ENCODE measurements at places on chromosomes 16 and 17.

DNA sequence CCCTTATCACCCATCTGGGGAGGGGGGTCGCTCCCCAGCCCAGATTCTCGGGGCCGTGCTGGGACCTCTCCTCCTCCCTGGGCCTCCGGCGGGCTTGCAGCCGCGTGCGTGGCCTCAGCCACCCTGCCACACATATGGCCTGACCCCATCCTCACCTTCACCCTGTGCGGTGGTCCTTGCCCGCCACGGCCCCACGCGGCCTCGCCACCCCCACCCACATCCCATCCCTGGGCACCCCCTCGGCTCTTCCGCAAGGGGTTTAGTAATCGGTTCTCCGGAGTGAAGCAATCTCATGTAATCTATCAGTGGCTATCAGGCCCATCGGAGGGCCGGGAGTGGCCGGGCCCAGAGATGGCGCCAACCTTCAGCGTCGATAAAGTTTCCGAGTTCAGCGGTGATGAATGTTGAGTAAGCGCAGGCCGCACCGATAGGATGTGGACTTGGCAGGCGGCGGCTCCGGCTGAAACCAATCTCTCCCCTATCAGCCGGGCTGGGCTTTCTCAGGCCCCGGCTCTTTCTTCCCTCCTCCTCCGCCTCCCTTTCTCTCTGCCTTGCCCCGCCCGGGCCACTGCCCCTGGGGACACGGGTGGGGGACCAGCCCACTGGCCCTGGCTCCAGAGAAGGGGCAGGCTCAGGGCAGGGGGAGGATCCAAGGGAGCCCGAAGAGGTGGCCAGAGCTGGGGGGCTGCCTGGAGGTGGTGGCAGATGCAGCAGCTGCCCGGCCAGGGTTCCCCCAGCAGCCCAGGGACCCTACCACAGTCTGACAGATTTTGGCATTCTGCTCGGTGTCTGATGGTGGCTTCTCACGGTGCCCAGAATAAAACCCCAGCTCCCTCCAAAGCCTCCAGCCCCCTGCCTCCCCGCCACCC lies 20.8 kb downstream of the ZFPM1 start:
- DNase-seq: no peak
- H3K4me3 ChIP-seq: no peak overlapping the region
- H3K36me3 ChIP-seq: no peaks in the 10 kb centered on the region

DNA sequence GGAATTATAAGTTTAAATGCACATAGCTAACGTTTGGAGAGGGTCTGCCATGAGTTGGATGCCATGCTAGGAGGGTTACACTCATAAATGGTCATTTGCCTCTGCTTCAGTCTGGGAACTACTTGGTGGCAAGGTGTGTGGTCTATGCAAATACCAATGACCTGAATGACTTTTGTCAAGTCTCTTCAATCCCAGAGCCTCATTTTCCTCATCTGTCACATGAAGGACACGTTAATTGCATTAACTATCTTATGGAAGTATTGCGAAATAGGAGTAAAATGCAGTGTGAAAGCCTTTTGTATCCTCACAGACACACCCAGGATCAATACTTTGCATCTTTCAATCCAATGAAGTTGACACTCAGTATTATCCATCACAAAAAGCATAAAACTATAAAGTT lies 62.8 kb downstream of the CDK5R1 start:
- no peak overlapping the region for H3K4me3 ChIP-seq
- no peak for DNase-seq
- H3K27ac ChIP-seq: no peak overlapping the region
- H3K4me1 ChIP-seq: peaks cover 18% of the 10 kb centered on the region

DNA sequence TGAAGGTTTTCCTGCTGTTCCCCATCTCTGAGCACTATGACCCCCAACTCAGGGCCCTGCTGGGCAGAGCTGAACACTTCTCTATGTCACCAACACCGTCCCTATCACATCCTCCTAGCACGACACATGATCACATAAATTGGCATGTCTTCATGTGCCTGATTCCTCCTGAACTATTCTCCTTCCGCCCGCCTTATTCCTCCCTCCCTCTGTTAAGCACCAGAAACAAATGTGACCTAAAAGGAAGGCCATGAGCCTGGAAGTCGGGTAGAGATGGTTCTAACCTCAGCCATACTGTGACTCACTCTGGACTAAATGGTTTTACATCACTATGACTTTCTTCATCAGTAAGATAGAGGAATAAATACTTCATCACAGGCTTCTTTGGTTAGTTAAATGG lies 80.8 kb upstream of the DYNLRB2 start:
- DNase-seq: no peak
- peaks cover 14% of the 10 kb centered on the region for H3K27me3 ChIP-seq
- H3K27ac ChIP-seq: no peak overlapping the region

- peaks cover 14% of the 10 kb centered on the region for H3K4me1 ChIP-seq
- peaks cover 2% of the 10 kb centered on the region for H3K27me3 ChIP-seq
Measured at GRCh38 chr16:57485916-57486857, at the start of gene DOK4. Gene DOK4, minus strand, starts transcription at chr16:57486493. Its CDS starts 6,986 bp downstream, at chr16:57479507.

DNA sequence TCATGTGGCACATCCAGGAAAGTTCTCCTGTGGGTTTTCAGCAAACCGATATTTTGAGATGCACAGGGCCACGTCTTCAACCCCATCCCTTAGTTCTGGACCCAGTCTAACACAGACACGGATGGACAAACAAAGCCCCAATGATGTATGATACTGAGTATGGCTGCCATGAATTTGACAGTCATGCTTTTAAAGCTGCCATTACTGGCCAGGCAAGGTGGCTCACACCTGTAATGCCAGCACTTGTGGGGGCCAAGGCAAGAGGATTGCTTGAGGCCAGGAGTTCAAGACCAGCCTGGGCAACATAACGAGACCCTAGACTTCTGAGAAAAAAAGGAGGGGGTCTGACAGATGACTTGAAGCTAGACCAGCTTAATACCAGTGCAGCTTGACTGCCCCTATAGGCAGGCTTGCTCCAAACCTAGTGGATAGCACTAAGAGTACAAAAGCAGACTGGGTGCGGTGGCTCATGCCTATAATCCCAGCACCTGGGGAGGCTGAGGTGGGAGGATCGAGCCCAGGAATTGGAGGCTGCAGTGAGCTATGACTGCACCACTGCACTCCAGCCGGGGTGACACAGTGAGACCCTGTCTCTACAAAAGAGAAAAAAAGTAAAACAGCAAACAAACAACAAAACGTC lies 10.8 kb upstream of the ZNF629 start:
- H3K4me3 ChIP-seq: no peak overlapping the region
- no peaks in the 10 kb centered on the region for H3K36me3 ChIP-seq
- no peaks in the 10 kb centered on the region for H3K4me1 ChIP-seq
- DNase-seq: no peak
- peaks cover 4% of the 10 kb centered on the region for H3K27me3 ChIP-seq
- no peak overlapping the region for H3K27ac ChIP-seq

DNA sequence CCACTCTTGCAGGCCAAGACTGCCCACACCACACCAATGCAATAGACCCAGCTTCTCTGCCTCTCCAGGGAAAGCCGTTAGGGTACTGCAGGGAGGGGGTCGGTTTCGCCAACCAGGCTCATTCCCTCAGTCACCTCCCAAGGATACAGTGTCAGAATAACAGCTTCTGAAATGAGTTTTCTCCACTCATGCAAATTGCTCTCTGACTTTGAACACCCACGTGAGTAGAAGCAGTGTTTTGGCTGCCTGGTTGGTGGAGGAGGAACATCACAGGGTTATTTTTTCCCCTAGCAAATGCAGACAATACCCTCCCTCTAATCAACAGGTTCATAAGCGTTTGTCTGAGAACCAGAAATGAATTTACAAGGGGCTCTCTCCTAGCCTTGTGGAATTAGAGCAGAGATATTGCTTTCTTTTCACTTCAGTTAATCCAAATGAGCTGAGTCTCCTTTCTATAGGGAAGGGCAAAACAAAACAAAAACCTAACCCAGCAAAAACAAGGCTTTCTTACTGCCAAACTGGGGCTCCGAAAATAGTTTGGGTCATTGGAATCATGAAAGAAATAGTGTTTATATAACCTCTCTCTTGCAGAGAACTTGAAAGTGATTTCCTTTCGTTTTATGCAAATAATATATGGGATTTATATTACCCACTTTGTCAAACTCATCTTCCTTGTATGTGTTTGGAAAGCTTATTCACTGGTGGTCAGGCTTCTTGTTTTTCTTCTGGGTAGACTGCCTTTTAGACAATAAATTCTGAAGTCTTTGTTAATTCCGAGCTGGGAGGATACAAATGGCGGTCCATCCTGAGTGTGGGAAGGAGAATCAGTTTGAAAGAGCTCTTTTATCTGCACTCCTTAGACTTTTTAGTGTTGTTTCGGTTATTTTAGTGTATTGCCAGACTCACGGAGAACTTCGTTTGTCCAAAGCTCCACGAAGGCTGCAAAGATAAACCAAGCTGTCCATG lies 229.9 kb downstream of the MSI2 start:
- H3K4me1 ChIP-seq: peaks cover 47% of the 10 kb centered on the region
- peaks cover 1% of the 10 kb centered on the region for H3K36me3 ChIP-seq
- no peaks in the 10 kb centered on the region for H3K27me3 ChIP-seq
- peak overlapping the region; percentile 1 for H3K27ac ChIP-seq

DNA sequence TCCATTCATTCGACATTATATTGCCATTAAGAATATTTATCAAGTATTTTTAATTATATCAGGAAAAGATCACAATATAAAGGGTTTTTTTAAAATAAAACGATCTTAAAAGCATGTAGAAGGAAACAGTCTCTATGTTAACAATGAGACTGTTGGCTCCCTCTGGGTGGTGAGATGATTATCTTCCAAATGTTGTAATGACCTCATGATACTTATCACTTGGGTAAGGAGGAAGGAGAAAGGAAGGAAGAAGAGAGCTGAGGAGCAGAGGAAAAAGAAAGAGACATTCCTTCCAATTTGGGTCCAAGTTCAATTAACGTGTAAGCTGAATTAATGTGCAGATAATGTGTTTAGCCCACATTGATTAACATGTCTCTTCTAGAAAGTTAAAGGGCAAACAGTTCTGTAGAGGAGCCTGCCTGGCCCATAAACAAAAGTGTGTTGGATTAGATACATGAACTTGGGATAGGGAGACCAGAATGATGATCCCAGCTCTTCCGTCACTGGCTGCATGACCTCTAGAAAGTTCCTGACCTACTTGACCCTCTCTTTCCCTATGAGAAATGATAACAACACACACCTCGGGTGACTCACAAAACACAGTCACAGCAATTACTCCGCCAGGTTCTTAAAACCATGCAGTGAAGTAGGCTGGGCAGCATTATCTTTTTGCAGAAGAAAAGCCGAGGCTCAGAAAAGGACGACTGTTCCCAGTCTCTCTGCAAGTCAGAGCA lies 32.0 kb downstream of the PIMREG start:
- no peak overlapping the region for H3K4me3 ChIP-seq
- no peaks in the 10 kb centered on the region for H3K36me3 ChIP-seq
- no peaks in the 10 kb centered on the region for H3K27me3 ChIP-seq
- no peak overlapping the region for H3K27ac ChIP-seq

- no peaks in the 10 kb centered on the region for H3K27me3 ChIP-seq
- H3K36me3 ChIP-seq: peaks cover 5% of the 10 kb centered on the region
- H3K27ac ChIP-seq: no peak overlapping the region
- H3K4me3 ChIP-seq: no peak overlapping the region
Measured at GRCh38 chr16:1366712-1367299, 15.1 kb downstream of the GNPTG start.

GRCh38 chr16:66891797-66892196 lies 11.5 kb downstream of the PDP2 start:
- peaks cover 7% of the 10 kb centered on the region for H3K4me1 ChIP-seq
- no peaks in the 10 kb centered on the region for H3K27me3 ChIP-seq
- H3K4me3 ChIP-seq: no peak overlapping the region
- DNase-seq: no peak
- peaks cover 3% of the 10 kb centered on the region for H3K36me3 ChIP-seq

GRCh38 chr17:64186171-64187092 lies 56.5 kb upstream of the ERN1 start:
- peaks cover 7% of the 10 kb centered on the region for H3K36me3 ChIP-seq
- no peak overlapping the region for H3K27ac ChIP-seq
- H3K4me3 ChIP-seq: no peak overlapping the region

DNA sequence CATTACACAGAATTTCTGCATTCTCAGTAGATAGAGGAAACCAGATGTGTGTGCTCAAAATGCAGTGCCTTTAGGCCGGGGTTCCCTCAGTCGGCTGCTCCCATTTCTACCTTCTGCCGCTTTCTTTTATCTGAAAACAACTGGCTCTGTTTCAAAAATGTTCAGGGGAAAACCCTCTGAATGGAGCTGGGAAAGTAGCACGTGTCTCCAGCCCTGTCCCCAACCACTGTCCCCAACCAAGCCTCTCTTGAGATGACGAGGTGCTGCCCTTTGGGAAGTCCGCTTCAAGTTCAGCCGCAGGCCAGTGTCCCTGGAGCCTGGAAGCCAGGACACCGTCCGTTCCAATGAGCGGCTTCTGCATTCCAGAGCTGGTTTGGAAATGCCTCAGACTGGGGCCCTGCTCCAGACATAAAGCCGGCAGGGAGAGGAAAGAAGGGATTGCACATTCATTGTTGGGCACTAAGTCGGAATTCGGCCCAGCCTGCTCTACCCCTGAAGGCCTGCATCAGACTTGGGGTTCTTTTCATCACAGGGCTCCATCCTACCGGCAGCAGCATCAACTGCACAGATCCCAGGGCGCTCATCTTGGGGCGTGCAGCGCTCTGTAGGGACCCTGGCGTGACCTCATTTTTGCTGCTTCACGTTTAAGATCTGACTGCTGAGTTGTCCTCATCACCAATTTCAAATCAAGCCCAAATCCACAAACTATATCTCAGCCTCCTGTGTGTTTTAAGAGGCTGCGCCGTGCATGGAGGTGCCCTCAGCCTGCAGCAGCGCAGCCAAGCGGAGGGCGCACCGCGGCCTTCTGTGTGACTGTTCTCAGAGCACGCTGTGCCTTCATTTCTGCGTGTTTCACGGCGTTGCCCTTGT lies 111.3 kb downstream of the BANP start:
- peaks cover 15% of the 10 kb centered on the region for H3K36me3 ChIP-seq
- H3K4me1 ChIP-seq: peaks cover under 1% of the 10 kb centered on the region
- H3K4me3 ChIP-seq: no peak overlapping the region

DNA sequence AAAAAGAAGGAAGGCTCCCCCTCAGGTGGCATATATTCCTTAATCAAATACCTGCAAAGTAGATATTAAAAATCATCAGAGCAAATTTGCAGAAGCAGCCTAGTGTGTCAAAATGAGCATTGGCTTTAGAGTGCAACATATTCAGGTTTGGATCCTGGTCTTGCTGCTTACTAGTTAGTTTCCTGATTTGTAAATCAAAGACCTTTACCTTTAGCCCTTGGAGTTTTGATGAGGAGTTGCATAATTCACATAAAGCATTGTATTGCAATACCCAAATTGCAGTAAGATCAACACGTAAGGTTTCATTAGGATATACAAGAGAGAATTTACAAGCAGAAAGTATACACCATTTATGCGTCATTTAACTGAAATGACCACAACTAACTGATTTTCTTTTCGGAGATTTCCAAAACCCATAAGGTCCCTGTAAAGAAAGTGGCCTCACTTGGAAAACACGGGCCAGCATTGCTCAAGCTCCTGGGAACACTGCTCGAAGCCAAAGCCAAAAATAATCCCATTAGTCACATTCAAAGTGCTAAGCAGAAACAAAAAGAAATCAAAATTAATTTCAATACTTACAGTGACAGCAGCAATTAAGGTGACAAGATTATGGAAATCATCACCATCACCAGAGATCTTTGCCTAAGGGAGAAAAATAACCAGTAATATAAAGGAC lies 415.9 kb upstream of the ERCC4 start:
- no peak overlapping the region for H3K27ac ChIP-seq
- H3K27me3 ChIP-seq: peaks cover 5% of the 10 kb centered on the region
- no peak overlapping the region for H3K4me3 ChIP-seq
- H3K4me1 ChIP-seq: no peaks in the 10 kb centered on the region

GRCh38 chr16:75566758-75567255 lies 628 bp downstream of the GABARAPL2 start:
- peaks cover 2% of the 10 kb centered on the region for H3K27me3 ChIP-seq
- peaks cover 23% of the 10 kb centered on the region for H3K4me1 ChIP-seq
- DNase-seq: no peak
- peak overlapping the region; percentile 89 for H3K4me3 ChIP-seq

All from memory B cell (primary cell).